NCI-H2029 (cell line): ENCODE measurements at places on chromosomes 12 and 14.
A peak's percentile ranks its signal among the peaks of the same experiment; 100 is the strongest.

- DNase-seq: no peak
These were observed 32.4 kb downstream of the EPS8 start for GRCh38 chr12:15756822-15757221.

DNA sequence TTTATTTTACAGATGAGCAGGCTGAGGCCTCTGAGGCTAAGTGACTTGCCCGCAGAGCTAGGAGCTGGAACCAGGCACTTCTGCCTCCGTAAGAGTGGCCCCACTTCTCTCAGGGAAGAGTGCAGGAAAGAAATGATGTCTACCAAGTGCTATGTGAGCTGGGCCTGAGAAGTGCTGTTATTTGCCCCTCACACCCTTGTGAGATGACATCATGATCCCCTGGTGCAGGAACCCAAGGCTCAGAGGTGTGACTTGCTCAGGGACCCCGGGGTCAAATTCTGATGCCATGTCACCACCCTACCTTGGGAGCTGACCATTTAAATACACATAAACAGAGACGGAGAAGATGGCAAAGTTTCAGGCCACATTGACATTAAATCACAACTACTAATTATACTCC lies 63.7 kb upstream of the DDX11 start:
- DNase-seq: no peak

- DNase-seq: no peak
These were observed 117.3 kb upstream of the MYF6 start for GRCh38 chr12:80590085-80590484.

- DNase-seq: peak; percentile 93
These were observed 8.5 kb upstream of the AMIGO2 start for GRCh38 chr12:47088021-47088944.

DNA sequence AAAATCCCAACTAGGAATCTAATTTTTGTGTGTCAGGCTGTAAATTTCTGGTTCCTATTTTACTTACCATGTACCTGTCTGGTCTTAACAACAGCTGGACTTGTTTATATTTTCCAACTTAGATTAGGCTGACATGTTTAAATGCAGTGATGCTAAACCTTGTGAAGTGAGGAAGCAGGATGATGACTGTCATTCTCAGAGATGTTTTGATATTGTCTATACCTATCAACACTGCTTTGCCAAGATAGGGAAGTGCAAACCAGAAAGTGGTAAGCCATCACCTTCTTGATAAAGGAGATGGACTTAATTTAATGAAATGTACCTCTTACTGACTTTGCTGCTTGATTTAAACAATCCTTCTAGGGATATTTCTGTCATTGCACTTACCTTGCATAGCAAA lies 2.1 kb downstream of the BICD1 start:
- no peak for DNase-seq

DNA sequence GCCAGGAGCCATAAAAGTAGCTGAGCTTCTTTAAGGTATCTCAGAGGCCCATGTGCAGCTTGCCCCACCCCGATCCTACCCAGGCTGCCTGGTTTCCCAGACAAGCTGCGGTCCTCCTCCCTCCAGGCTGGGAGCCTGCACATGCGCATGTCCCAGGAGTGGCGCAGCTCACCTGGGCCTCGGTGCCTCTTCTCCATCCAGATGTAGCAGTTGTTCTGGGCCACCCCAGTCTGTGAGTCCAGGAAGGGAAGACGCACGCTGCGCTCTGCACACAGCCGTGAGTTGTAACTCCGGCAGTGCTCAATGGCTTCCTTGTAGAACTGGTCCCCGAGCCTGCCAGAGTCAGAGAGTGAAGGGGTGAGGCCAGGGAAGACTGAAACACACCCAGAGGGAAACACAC lies 122.3 kb downstream of the DPF3 start:
- DNase-seq: no peak

DNA sequence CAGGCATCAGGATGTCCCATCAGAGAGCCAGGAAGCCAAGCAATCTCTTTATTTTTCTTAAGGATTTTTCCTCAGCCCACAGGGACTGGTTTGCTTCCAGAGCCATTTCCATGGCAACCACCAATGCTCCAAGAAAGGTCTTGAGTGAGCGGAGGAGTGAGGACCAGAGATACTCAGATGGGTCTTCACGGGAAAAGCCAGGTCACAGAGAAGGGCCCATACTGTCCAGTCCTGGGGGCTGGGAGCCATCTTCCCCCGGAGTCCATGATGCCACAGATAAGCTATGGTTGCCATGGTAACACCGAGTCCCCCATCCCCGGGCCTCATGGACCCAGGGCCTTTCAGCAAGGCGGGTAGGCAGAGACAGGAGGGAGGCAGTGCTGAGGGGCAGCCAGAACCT lies 28.6 kb downstream of the CMKLR1 start:
- no peak for DNase-seq

- DNase-seq: no peak
These were observed 14.4 kb downstream of the TMEM121 start for GRCh38 chr14:105540811-105541210.

GRCh38 chr14:32364941-32365340 lies 35.8 kb downstream of the AKAP6 start:
- no peak for DNase-seq

DNA sequence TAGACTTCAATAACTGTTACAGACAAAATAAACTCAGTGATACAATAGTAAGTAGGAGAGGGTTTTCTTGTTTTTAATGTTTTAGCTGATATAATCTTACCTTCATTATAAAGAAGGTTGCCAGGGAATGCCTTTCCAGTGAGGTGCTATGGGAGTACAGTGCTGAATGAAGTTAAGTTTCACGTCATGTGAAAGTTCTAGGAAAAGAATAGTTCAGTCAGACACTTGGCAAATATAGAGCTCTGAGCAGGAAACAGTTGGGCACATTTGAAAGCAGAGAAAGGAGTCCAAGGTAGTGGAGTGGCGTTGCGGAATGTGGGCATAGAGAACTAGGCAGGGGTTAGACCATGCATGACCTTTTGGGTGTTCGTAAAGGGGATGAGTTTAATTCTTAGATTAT lies 88.6 kb upstream of the DCN start:
- no peak for DNase-seq

DNA sequence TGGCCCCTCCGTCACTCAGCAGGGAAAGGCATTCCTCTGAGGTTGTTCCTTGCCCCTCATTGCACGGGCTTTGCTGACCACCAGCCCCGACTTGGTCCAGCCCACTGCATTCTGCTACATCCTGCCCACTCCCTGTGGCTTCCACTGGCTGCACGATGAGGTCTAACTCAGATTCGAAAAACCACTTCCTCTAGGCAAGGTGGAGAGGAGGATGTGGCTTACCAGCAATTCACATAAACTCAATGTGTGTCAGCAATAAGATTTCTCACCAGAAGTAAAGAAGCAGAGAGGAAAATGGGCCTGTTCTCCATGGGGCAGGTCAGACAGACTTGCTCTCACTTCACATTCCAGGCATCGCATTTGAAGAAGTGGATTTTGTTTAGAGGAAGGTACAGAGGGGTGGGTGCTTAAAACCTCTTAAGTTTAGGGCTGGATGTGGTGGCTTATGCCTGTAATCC lies 14.7 kb downstream of the GPR68 start:
- DNase-seq: no peak

DNA sequence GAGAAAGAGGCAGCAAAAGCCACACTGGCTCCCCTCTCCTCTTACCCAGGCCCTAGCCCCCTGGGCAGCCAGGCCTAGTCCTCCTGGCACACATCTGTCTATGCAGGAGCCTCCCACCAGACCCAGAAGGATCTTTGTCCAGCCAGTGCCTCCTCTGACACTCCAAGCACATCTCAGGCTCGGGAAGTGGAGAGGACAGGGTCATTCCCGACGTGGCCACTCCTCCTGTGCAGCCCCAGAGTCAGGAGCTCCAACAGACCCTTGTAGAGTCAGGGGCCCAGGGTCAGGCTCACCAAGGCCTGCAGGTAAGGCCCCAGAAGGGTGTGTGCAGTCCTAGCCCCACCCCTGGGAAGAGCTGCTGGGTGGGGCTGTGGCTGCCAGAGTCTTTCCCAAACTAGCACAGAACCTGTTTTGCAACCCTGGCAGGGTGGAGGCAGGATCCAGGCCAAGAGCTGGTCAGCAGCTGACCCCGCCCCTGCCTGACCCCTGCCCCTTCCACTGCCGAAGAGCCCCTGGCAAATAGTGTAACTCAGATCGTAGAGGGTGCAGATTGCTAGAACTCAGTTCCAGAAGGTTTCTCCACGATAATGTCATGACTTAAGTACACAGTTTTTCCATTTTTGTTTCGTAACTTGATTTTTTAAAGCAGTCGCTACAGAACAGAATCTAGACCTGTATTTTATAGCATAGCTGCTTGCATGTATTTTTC lies 26.6 kb upstream of the PNMA1 start:
- no peak for DNase-seq

DNA sequence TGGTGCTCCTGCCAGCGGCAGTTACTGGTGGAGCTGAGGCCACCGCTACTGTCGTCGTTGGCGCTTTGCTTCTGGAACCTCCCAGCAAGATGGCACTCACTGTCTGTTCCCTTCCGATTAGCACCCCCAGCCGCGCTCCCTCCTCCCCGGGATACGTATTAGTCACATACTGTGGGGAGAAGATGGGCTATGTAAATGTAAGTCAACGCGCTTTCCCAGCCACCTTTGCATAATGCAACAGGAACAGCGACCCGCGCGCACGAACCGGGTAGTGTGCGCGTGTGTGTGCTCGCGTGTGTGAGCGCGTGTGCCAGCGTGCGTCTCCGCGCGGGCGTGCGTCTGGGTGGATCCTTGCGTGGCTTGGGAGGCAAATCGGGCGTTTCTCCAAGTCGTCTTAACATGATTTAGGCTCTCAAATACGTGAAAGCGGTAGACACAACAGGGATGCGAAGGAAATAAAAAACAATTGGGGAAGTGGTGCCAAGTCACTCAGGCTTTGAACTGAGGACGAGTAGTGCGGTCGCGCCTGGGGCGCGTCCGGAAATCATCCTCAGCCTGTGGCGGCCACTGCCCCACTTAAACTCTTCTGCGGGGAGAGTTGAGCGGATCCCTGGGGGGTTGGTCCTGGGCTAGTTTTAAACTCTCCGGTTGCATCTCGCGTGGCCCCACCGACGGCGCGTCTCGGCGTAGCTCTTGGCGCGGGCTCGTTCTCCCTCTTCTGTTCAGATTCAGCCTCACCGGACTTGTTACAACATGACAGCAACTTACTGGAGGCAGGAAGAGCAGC lies 1.8 kb downstream of the FLRT2 start:
- no peak for DNase-seq

GRCh38 chr12:110742096-110742717 lies 484 bp downstream of the PPP1CC start:
- no peak for DNase-seq

- DNase-seq: no peak
These were observed 14.7 kb downstream of the PEBP1 start for GRCh38 chr12:118150625-118151024.

DNA sequence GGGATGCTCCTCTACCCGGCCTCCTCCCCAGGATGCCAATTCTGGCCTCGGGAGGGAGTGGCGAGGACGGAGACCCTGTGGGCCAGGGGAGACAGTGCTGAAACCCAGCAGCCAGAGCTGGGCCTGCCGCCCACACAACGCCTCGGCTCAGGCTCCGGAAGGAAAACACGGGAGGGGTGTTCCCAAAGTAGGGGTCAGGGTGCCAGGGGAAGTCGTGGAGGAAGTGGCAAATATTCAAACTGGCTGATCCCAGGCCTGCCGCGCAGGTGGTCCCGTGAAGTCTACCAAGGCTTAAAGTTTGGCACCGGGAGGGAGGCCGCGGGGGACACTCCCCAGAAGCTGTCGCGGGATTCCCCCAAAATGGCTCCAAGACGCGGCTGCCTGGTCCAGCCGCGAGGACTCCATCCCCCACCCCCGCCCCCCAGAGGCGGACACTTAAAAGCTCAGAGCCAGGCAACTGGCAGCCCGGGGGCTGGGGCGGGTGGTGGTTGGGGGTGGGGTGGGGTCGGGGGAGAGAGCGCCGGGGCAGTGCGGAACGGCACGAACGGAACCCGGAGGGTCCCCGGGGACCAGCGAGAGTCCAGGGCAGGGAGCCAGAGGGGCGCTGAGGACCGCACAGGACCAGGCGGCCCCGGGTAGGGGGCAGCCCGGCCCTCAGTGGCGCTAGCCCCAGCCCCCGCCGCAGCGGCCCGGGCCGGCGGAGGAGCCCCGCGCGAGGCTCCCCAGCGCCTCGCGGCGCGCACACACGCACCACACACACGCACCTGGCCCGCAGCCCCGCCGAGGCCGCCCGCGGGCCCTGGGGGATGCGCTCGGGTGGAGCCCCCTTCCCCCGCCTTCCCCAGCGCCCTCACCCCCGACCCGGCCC lies 20.0 kb downstream of the BEGAIN start:
- no peak for DNase-seq

- no peak for DNase-seq
These were observed 643 bp downstream of the ZFC3H1 start for GRCh38 chr12:71662849-71663560.

DNA sequence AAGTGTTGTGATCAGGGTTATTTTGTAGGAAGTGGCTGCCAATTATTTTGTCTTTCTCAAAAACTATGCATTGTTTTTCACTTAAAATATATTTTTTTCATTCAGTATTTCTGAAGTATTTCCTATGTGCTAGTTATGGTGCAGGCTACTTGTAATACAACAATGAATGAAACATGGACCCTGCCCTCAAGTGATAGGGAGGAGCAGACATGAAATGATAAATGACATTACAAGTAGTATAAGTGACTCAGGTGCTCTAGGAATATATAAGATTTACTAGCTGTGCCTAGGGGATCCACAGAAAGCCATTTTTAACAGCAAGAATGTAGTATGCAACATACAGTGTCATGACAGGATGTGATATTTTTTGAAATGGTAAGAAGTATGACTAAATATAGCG lies 65.3 kb downstream of the TTLL5 start:
- no peak for DNase-seq

GRCh38 chr14:90062127-90062794 lies 467 bp downstream of the KCNK13 start:
- no peak for DNase-seq

DNA sequence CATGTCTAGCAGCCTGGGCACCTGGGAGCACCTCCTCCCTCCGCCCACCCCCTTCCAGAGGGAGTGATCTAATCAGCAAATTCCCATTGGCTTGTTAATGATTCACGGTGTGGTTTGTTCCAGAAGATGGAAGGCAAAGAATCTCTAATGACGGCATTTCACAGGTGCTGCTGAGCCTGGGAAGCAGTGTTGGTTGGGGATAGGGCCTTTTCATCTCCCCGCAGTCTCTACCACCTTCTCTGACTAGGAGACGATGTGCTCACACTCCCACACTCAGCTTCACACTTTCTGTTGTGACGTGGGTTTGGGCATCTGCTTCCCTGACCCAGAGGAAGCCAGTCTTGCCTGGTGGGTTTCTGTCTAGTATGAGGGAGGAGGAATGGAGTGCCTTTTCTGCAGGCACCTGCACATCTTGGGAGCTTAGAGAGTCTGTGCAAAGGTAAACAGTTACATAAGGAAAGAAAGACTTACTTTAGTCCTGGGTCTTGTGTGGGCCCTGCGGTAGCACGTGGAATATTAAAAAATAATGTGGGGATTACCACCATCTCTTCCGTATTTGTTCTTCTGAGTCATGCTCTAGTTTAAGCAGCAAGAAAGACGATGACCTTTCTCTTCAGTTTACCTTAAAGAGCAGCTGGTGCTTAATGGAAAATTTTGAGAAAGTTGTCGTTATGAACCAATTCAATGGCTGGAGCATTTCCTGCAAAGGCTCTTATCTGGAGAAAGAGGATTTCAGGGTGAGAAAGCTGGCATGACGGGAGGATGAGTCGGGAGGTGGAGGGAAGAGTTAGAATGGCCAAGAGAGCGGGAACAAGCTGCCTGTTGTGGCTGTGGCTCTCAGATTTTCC lies 70.6 kb upstream of the ARHGAP5 start:
- peak; percentile 61 for DNase-seq

GRCh38 chr14:25394356-25394755 lies 344.4 kb upstream of the STXBP6 start:
- DNase-seq: peak; percentile 24
